ENCODE measurements at places on chromosomes 1 and 21.

DNA sequence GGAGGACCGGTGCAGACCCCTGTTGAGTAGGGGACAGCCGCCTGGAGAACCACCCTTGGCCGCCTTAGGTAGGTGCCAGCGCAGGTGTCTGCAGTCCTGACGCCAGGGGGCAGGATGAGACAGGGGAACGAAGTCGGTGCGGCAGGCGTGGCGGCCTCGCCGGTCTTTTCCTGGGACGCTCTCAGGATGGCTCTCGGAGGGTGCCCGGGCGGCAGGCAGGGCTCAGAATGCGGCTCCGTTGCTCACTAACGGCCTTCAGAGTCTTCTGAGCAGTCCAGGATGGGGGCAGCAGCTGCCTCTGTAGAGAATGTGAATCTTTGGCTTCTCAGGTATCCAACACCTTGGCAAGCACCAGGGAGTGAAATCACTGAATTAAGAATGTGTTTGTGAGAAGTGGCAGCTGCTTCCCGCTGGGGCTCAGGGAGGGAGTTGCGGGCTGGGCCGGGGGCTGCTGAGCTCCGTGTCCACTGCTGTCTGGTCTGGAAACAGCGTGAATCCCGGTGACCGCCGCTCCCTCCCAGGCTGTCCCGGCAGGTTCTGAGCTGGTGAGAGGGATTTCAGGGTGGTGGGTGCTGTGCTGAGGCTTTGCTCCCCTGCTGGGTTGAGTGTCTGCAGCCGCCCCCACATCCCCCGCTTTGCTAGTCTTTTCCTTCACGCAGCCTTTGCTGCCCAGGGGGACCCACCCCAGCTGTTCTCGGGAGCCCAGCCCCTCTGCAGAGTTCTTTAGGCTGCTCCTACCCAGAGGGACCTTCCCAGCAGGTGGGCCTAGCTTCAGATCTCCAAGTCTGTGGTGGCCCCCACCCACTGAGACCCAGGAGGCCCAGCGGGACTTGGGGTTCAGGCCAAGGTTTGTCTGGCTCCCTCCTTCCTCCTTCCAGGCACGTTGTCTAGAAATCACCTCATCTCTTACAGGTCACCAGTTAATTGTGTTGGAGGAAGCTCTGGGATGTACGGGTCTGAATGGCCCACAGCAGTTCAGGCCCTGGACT lies 11.1 kb upstream of the C1orf174 start:
- no peak overlapping the region for H3K4me3 ChIP-seq
- no peak overlapping the region for H3K27ac ChIP-seq
- no peaks in the 10 kb centered on the region for H3K4me1 ChIP-seq
- DNase-seq = peak; percentile 91
- H3K36me3 ChIP-seq = no peaks in the 10 kb centered on the region

DNA sequence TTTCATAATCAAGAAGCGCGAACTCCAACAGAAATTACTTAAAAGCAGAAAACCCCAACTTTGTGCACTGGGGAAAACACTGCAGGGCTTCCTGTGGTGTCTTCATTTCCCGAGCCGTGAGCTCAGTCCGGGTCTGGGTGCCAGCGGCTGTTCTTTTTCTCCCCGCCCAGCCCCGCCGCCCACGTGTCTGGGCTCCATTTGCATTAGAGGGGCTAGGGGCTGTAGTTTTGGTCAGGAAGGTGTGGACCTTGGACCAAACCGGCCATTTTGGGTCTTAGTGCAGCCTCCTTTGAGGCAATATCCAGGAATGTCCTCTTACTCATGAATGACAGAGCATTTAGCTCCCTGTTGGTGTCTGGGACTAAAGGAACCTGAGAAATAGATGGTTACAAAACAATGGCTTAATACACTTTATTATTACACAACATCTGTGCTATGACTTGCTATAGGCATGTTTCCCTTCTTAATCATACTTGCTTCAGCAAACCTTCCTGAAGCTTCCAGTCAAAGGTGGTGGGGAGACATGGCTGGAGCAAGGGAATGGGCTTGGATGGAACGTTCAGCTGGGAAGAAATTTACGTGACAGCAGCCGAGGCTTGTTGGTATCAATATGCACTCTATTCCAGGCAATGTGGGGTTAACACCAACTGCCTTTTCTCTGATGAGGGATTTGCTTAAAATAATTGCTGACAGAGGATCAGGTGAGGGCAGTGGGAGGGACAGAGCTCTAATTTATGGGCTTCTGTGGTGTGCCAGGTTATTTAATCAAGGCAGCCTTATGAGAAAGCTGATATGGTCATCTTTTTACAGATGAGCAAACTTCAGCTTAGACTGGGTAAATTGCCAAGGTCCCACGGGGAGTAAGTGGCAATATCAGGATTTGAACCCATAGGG lies 1.1 kb downstream of the AGTRAP start:
- H3K4me1 ChIP-seq = peaks cover 18% of the 10 kb centered on the region
- no peaks in the 10 kb centered on the region for H3K36me3 ChIP-seq
- peak overlapping the region; percentile 71 for H3K4me3 ChIP-seq
- DNase-seq = peak; percentile 66
- H3K27me3 ChIP-seq = no peaks in the 10 kb centered on the region

DNA sequence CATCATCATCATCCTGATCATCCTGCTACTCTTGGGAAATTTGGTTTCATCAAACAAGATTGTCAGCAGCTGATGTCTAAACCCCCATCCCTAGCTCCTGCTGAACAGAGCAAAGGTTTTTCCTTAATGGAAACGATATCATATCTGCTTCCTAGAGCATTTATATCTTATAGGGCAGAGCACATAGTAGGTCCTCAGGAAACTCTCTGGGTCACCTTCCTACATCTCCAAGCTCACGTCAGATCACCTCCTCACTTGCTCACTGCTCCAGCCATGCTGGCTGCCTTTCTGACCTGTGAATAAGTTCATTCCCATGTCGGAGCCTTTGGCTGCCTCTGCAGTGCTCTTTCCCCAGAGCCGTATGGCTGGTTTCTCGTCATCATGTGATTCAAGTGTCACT lies 10.4 kb downstream of the FBXO2 start:
- H3K36me3 ChIP-seq = no peaks in the 10 kb centered on the region
- H3K27ac ChIP-seq = no peak overlapping the region
- no peaks in the 10 kb centered on the region for H3K4me1 ChIP-seq
- no peak for DNase-seq
- no peak overlapping the region for H3K4me3 ChIP-seq

- no peaks in the 10 kb centered on the region for H3K4me1 ChIP-seq
- no peaks in the 10 kb centered on the region for H3K27me3 ChIP-seq
- H3K27ac ChIP-seq = no peak overlapping the region
- no peaks in the 10 kb centered on the region for H3K36me3 ChIP-seq
- DNase-seq = no peak
- H3K4me3 ChIP-seq = no peak overlapping the region
Measured at GRCh38 chr1:40786995-40787705, 3.6 kb downstream of the KCNQ4 start.

GRCh38 chr1:246155923-246156322 lies 351.2 kb downstream of the SMYD3 start:
- H3K36me3 ChIP-seq = no peaks in the 10 kb centered on the region
- no peaks in the 10 kb centered on the region for H3K27me3 ChIP-seq
- DNase-seq = no peak
- H3K27ac ChIP-seq = peak overlapping the region; percentile 63
- peaks cover 2% of the 10 kb centered on the region for H3K4me1 ChIP-seq

GRCh38 chr1:96367791-96368190 lies 353.8 kb upstream of the PTBP2 start:
- peaks cover 26% of the 10 kb centered on the region for H3K4me1 ChIP-seq
- no peaks in the 10 kb centered on the region for H3K27me3 ChIP-seq
- H3K4me3 ChIP-seq = no peak overlapping the region
- H3K36me3 ChIP-seq = no peaks in the 10 kb centered on the region
- H3K27ac ChIP-seq = no peak overlapping the region

GRCh38 chr21:31576428-31576827 lies 83.1 kb upstream of the SOD1 start:
- H3K27ac ChIP-seq = no peak overlapping the region
- H3K36me3 ChIP-seq = no peaks in the 10 kb centered on the region
- no peaks in the 10 kb centered on the region for H3K27me3 ChIP-seq

DNA sequence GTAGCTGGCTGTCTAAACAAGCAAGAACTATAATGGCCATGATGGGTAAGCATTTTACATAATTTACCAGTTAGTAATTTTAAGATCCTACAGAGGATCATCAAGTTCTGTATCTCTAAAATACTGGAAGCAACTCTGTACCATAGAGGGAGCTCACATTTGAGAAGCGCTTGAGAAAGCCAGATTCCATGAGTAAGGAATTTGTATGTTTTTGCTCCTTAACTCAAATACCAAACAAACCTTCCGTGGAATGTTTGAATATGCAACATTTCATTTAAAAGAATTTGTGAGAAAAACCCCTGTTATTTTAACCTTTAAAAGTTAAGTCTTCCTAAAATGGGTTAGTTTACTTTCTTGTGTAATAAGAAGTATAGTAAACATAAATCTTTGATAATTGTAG lies 2.0 kb downstream of the TSHB start:
- H3K27me3 ChIP-seq = no peaks in the 10 kb centered on the region
- no peak overlapping the region for H3K27ac ChIP-seq
- no peaks in the 10 kb centered on the region for H3K4me1 ChIP-seq
- no peak for DNase-seq

DNA sequence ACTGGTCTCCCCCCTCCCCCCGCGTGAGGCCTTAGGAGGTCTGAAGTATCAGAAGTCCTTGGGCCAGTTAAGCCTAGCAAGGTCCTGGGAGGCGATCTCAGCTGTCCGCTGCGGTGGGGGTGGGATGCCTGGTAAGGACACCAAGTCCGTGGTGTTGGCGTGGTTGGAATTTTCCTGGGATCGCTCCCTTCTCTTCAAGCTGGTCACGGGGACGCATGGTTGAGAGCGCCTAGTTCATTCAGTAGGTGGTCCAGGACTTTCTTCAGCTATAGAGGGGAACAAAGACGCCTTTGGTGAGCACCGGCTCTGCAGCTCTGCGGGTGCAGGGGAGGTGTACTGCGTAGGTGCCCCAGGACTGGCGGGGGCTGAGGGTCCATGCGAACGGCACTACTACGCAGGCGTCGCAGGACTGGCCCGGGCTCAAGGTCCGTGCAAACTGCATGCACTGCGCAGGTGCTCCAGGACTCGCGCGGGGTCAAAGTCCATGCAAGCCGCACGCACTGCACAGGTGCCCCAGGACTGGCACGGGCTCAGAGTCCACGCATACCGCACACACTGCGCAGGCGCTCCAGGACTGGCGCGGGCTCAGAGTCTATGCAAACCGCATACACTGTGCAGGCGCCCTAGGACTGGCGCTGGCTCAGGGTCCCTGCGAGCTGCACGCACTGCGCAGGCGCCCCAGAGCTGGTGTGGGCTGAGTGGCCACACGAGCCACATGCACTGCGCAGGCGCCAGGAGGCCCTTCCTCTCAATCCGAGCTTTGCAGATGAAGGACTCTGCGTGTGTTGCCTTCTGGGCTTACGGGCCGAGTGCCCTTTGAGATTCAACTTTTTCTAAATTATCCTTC lies 36.6 kb upstream of the HMGN1 start:
- DNase-seq = peak; percentile 89
- H3K36me3 ChIP-seq = no peaks in the 10 kb centered on the region
- peak overlapping the region; percentile 80 for H3K27ac ChIP-seq
- H3K27me3 ChIP-seq = no peaks in the 10 kb centered on the region
- peaks cover 4% of the 10 kb centered on the region for H3K4me1 ChIP-seq

DNA sequence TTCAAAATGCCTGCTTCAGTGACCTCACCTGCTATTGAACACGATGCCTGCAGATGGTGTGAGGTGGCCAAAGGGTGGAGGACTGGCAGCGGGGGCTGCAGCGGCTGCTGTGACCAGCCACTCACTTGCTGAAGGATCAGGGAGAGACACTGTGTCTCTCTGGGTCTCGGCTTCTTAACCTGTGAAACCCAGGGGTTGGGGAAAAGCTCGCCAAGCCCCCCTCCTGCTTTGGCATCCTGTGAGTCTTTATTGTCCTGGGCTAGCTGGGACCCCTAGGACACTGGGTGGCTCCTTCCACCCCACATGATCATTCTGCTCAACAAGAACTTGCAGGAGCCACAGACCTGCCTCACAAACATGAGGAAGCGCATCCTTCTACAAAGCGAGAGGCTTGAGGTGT lies 112.8 kb downstream of the SIM2 start:
- H3K4me1 ChIP-seq = 0 out of 2 replicates have a peak, but pooled peaks cover 3% of the 10 kb centered on the region
- no peak overlapping the region for H3K4me3 ChIP-seq
- DNase-seq = no peak
- H3K27me3 ChIP-seq = no peaks in the 10 kb centered on the region
- H3K36me3 ChIP-seq = no peaks in the 10 kb centered on the region
- no peak overlapping the region for H3K27ac ChIP-seq

- H3K4me3 ChIP-seq = no peak overlapping the region
- no peak overlapping the region for H3K27ac ChIP-seq
- no peaks in the 10 kb centered on the region for H3K4me1 ChIP-seq
- no peaks in the 10 kb centered on the region for H3K36me3 ChIP-seq
Measured at GRCh38 chr1:224761245-224761644, 145.1 kb downstream of the CNIH3 start.

- peak overlapping the region; percentile 92 for H3K27ac ChIP-seq
- H3K27me3 ChIP-seq = peaks cover 5% of the 10 kb centered on the region
- H3K4me1 ChIP-seq = no peaks in the 10 kb centered on the region
- H3K36me3 ChIP-seq = no peaks in the 10 kb centered on the region
- peak overlapping the region; percentile 39 for H3K4me3 ChIP-seq
Measured at GRCh38 chr1:50109116-50109515, 396 bp downstream of the ELAVL4 start.

DNA sequence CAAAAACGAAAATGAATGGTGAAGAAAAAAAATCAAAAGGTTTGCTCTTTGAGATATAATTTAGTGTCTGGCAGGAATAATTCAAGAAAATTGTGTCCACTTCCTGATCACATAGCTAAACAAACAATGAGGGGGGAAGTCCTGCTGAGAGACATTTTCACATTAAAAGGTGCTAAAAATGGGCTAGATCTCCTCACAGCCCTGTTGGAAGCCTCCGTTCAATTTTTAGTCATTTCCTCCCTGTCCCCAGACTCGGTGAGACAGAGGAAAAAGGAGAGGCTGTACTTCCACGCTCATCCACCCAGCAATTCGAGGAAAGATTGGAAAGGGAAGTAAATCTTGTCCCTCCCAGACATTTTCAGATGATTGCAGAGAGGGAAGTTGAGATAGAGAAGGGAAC lies 103.7 kb downstream of the BARHL2 start:
- H3K4me1 ChIP-seq = peaks cover 20% of the 10 kb centered on the region
- H3K27me3 ChIP-seq = no peaks in the 10 kb centered on the region
- no peaks in the 10 kb centered on the region for H3K36me3 ChIP-seq
- H3K27ac ChIP-seq = no peak overlapping the region
- no peak overlapping the region for H3K4me3 ChIP-seq
- no peak for DNase-seq

GRCh38 chr1:160222546-160222945 lies 17.4 kb downstream of the PEA15 start:
- no peak for DNase-seq
- peaks cover 93% of the 10 kb centered on the region for H3K36me3 ChIP-seq

- no peak overlapping the region for H3K4me3 ChIP-seq
- no peaks in the 10 kb centered on the region for H3K4me1 ChIP-seq
- no peaks in the 10 kb centered on the region for H3K27me3 ChIP-seq
- H3K36me3 ChIP-seq = peaks cover 73% of the 10 kb centered on the region
- no peak overlapping the region for H3K27ac ChIP-seq
- no peak for DNase-seq
Measured at GRCh38 chr1:150961756-150962155, 12.9 kb downstream of the CERS2 start.

All from SK-N-SH (cell line).